Activated T-cell treated with anti-CD3 and anti-CD28 coated beads for 24 hours (primary cell): ENCODE measurements at places on chromosomes 7 and 10.

- DNase-seq, result no peak
Observed at GRCh38 chr10:104563051-104563450, 78.0 kb upstream of the SORCS3 start.

- DNase-seq, result no peak
Observed at GRCh38 chr10:99966306-99966705, 43.4 kb downstream of the DNMBP start.

DNA sequence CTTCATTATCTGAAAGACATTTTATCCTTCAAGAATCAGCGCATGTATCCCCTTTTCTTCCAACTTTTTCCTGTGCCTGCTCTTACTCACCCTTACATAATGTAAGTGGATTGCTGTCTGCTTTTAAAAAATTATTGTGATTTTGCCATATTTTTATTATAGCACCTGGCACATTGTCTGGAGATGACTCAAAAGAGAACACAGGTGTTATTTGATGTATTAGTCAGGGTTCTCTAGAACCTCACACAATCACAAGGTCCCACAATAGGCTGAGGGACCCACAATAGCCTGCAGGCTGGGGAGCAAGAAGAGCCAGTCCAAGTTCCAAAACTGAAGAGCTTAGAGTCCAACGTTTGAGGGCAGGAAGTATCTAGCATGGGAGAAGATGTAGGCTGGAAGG is 390.0 kb downstream of the EXOC4 start:
- DNase-seq, result no peak

- no peak for DNase-seq
Observed at GRCh38 chr10:50946991-50947781, 61.8 kb upstream of the A1CF start.

DNA sequence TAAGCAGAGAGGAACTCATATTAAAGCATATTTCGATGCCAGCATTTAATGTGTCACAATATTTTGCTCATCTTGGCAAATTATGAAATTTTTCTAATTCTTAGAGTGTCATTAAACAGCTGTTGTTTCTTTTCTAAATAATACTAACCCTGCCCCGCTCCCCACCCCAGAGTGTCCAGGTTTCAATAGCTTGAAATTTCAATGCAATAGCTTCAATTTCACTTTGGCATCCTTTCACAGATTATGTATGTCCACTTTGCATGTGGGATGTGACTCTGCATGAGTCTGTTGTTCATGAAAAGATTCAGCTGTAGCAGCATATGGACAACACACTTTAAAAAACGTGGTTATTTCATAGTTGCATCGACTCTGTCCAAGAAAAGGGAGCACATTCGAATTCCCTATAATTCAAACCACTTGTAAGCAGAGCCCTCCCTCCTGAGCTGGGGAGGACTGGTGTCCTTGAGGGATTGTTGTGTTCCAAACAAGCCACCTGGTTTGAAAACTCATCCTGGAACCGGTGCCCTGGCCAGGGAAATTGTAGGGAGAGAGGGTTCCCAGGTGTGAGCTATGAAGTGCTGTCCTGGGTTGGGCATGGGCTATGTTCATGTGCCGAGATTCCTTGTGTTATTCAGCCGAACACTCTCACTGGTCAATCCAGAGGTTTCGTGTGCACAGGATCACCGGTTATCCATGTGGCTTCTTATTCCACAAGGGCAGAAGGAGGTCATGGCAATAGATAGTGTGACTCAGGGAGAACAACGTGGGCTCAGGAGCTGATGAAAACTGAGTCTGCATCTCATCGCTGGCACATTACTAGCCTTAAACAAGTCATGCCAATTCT is 64.6 kb upstream of the CREB5 start:
- no peak for DNase-seq

DNA sequence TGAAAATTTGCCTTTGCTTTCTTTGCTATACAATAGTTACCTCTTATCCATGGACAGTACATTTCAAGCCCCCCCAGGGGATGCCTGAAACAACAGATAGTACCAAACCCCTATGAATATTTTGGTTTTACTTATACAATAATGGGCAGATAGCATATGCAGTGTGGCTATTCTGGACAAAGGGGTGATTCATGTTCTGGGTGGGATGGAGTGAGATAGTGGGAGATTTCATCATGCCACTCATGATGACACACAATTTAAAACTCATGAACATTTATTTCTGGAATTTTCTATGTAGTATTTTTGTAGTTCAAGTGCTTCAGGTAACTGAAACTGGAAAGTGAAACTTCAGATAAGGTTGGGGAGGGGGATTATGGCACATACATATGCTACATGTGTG is 12.0 kb downstream of the STARD3NL start:
- DNase-seq, result no peak

DNA sequence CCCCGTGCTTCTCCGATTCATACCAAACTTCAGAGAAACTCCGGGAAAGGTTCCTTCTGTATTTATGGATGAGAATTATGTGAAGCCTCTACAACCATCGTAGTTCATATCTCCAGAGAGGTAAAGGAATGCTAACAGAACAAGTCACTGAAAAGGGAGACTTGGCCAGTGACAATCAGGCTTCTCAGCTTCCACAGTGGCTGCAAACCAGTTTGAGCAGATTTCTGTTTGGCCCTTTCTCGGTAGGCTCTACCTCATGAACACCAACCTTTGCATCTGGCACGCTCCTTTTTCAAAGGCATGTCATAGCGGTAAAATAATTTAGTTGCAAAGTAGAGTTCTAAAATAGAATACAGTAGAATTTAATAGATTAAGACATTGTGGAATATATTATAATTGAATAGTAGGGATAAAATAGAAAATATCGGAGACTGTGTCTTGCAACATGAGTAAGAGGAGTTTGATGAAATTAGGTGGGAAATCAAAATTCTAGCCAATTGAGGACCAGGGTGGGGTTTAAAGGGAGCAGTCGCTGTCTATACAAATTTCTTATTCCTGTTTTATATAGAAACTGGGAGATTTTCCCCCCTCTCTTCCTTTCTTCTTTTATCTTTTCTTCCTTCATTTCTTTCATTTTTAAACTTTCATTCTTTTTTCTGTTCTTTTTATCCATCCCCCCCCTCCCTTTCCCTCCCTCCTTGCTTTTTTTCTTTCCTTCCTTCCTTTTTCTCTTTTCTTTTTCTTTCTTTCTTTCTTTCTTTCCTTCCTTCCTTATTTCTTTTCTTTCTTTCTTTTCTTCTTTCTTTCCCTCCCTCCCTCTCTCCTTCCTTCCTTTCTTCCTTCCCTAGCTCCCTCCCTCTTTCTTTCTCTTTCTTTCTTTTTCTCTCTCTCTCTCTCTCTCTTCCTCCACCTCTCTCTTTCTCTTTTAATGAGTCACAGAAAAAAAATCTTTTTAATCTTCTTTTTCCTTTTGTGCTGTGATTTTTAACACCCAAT is 161.5 kb upstream of the KLF6 start:
- DNase-seq, result no peak

- no peak for DNase-seq
Observed at GRCh38 chr7:78399033-78399769, 600.6 kb downstream of the PHTF2 start.

DNA sequence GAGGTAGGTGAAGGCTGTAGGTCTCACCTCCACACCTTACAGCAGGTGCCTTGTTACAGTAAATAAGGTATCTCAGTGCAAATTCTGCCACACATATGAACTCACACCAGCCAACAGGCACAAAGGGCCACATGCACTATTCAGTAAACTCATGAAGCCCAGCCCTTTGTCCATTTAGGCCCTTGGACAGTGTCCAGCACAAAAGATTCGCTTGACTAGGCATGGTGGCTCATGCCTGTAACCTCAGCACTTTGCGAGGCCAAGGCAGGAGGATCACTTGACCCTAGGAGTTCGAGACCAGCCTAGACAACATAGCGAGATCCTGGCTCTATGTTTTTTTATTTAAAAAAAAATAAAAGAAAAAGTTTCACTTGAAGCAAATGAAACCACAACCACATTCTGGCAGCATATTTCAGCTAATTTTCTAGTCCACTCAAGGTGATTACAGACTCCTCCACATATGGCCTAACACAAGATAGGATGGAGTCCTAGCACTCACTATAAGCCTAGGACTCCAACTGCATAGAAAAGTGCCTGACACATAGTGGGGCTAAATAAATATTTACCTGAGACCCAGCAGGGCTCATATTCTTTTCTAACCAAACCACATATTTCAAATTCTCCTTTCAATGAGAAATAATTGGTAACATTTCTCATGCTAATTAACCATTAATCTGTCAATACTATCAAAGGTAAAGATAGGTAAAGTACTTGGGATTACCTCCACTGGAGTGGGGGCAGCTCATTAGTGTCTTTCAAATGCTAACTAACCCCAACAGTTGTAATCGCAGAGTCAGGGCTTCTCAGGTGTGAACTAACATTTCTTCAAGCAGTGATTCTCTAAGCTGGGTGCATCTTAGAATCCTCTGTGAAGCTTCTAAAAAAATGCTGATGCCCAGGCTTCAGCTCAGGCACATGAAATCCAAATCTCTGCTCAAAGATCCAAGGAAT is 4.5 kb upstream of the ANKRD1 start:
- no peak for DNase-seq

DNA sequence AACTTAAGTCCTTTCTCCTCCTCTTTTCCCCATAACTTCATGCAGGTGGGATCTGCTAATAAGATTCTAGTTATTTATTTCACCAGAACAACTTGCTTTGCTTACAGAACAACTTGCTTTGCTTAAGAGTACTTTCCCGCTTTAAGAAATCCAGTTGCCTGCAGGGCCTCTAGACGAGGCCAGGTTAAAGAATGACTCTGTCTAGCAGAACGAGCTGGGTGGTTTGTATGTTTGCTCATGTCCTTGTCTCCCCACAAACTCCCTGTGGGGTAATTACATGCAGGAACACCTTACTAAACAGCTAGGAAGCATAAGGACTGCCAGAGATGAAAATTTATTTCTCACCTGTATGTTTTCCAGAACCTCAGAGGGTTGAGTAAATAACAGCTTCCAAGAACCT is 8.8 kb upstream of the FZD8 start:
- DNase-seq, result no peak

DNA sequence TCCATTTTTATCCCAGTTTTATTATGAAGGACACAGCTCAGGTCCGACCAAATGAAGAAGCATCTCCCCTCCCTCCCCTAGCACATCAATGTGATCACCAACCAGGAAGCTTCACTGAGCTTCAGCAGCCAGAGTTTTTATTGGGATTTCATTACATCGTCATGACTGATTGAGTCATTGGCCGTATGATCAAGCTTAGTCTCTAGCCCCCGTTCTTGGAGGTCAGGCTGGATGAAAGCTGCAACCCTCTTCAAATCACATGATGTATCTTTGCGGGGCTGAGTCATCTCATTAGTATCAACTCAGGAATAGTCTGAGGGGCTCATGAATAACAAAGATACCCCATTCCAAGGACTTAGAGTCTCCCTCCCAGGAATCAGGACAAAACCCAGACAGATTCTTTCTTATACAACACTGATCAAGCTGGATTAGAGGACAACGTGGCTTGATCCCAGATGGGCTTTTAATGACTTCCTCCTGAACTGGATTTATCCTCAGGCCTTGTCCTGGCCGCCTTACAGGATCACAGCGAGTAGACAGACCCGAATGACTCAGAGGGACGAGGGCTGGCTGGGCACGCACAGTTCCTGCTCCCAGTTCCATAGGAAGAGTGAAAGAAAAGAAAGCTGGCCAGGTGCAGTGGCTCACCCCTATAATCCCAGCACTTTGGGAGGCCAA is 14.5 kb downstream of the LIMK1 start:
- no peak for DNase-seq

DNA sequence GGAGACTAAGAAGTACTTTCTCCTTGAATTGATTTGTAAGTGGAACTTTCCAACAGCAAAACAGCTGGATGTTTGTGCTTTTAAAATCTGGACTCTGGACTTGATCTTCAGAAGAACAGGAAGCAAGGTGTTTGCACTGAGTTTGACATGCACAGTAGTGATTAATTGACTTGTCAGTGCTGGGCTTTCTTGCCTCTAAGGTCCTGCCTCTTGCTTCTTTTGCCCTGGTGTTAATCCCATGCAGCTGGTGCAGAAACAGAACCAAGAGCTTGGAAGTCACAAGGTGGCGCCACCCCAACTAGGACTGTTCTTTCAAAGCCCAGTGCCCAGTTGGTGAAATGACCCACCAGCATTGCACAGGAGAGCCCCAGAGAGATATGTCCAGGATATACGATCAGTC is 66.8 kb upstream of the SEPHS1 start:
- no peak for DNase-seq

DNA sequence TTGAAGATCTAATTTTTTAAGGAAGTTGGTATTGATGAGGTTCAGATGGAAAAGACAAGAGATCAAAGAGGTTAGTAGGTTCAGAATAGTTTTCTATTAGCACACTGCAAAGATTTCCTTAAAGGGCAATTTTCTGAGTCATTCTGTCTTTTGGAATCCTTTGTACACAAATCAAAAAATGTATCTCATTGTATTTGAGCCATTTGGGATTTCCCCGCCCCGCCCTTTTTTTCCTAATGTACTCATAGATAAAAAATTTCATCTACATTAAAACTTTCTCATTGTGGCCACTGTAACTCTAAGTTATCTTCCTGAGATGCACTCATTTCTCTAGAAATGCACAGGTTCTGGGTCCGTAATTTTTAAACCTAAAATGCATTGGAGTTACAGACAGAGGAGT is 12.1 kb downstream of the GIMAP6 start:
- DNase-seq, result no peak

- DNase-seq, result no peak
Observed at GRCh38 chr10:21722209-21722608, 188.2 kb downstream of the MLLT10 start.

- DNase-seq, result no peak
Observed at GRCh38 chr7:1444925-1445322, 14.3 kb downstream of the MICALL2 start.

- DNase-seq, result no peak
Observed at GRCh38 chr7:136693166-136694119, 175.0 kb upstream of the CHRM2 start.

DNA sequence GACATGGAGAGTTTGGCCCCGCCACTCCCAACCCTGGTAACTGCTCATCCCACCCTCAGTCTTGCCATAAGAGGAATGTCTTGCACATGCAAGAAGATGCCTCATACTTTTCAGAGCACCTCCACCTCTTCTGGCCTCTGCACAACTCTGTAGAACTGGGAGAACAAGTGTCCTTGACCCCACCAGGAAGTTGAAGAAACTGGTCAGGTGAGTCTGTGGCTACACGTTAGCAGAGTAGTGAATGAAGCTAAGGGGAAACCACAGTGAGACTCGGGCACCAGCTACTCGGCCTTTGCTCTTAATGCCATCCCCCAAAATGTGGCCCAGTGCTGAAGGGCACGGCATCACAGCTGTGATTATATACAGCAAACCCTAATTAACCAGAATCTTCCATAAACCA is 110.1 kb downstream of the ARID5B start:
- DNase-seq, result no peak

GRCh38 chr10:88119160-88119559 is 255.7 kb downstream of the PTEN start:
- DNase-seq, result no peak

DNA sequence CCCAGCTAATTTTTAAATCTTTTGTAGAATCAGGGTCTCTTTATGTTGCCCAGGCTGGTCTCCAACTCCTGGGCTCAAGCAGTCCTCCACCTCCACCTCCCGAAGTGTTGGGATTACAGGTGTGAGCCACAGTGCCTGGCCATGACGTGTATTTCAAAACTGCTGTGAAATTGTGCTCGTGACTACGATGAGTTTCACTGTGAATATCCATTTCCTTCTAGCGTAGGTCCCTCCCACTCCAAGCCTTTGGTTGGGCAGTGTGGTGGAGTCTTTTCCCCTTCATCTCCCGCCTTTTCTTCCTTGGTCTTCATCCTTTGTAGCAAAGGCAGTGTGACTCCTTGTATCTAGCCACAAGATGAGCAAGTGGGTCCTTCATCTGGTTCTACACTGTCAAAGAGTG is 56.2 kb downstream of the CUL1 start:
- no peak for DNase-seq

GRCh38 chr7:12687718-12688171 is 312 bp downstream of the ARL4A start:
- no peak for DNase-seq
